Inflammatory macrophage treated with lipopolysaccharide for 1 hour (primary cell): ENCODE measurements at places on chromosomes 3 and 15.

DNA sequence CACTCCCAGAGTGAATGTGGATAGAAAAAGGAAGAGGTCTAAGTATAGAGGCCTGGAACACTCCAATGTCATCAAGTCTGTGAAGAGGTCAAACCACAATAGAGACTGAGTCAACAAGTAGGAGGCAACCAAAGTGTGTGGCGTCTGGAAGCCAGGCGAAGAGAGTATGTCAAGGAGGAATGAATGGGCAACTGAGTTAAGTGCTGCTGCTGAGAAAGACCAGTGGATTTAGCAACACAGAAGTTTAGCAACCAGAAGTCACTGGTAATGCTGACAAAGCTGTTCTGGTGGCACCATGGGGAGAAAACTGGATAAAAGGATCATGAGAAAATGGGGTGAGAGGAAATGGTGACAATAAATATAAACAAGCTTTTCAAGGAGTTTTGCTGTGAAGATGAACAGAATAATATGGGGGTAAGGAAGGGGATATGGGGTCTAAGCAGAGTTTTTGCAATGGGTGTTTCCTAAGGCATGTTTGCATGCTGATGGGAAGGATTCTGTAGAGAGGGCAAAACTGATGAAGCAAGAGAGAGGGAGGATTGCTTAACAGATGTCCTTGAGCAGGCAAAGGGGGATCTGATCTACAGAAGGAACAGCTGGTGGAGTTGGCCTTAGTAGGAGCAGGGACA is 38.4 kb downstream of the PCOLCE2 start:
- peak; percentile 98 for DNase-seq

GRCh38 chr3:126956361-126956760 is 26.6 kb upstream of the PLXNA1 start:
- DNase-seq = no peak

DNA sequence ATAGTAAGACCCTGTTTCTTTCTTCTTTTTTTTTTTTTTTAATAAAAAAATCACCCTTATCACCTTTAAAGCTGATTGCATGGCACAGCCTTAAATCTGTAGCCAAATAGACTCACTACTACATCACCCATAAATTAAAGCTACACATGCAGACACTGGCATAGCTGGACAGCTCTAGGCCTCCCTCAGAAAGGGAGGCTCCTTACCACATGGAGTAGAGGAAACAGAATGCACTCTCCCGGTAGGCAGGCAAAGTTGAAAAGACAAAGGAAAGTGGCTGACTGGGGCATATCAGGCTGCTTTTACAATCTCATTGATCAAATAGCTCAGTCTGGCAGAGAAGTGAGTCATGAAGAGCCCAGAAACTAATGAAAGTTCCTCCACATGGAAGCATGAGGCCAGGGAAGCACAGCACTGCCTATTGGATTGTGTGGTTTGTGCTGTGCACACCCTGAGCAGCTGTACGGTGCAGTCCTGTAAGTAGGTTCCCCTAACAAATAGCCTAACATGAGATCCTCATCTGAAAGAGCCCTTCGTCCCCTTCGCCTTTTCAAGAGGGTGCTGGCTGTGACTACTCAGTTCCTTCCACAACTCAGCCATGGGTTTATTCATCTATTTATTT is 32.7 kb upstream of the FAM98B start:
- no peak for DNase-seq

DNA sequence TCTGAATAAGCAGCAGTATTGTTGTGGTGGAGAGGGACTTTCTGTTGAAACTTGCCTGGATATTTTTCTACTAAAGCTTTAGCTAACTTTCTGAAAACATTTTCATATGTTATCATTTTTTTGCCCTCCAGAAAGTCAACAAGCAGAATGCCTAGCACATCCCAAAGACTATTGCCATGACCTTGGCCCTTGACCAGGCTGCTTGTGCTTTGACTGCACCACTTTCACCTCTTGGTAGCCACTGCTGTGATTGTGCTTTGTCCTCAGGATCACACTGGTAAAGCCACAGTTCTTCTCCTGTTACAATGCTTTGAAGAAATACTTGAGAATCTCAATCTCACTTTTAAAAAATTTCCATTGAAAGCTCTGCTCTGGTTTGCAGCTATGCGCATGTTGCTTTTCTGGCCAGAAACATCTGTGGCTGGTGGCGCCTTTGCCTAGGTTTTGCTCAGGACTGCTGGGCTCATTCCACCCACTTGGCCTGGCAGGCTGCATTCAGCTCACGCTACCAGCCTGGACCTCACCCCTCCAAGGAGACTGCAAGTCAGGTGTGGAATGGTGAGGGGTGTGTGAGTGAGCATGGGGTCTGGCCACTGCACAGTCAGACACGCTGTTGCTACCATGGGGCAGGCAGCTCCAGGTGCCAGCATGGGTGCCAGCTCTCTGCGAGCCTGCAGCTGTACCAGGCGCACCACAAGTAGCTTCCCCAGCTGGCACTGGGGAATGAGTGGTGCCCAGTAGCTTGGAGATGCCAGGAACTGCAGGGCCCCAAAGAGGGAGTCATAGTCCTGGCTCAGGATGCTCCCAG is 89.8 kb upstream of the TNFSF10 start:
- no peak for DNase-seq

GRCh38 chr3:183385698-183386613 is 42.5 kb downstream of the MCF2L2 start:
- peak; percentile 94 for DNase-seq

GRCh38 chr3:46027021-46027705 is at the start of gene XCR1:
TSS of gene XCR1 (minus strand) at chr3:46027483. CDS start at chr3:46021947, 5,536 bp downstream.
- no peak for DNase-seq

DNA sequence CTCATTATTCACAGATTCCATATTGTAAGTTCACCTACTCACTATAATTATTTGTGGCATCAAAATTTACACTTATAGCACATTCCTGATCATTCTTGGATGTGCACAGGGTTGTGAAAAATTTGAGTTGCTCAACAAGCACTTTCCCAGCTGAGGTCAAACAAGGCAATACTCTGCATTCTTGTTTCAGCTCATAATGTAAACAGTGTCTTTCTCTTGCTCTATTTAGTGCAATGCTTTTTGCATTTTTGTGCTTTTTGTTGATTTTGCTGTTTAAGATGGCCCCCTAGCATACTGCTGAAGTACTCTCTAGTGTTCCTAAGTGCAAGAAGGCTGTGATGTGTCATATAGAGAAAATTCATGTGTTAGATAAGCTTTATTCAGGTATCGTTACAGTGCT is 66.7 kb upstream of the TNIK start:
- DNase-seq = no peak

DNA sequence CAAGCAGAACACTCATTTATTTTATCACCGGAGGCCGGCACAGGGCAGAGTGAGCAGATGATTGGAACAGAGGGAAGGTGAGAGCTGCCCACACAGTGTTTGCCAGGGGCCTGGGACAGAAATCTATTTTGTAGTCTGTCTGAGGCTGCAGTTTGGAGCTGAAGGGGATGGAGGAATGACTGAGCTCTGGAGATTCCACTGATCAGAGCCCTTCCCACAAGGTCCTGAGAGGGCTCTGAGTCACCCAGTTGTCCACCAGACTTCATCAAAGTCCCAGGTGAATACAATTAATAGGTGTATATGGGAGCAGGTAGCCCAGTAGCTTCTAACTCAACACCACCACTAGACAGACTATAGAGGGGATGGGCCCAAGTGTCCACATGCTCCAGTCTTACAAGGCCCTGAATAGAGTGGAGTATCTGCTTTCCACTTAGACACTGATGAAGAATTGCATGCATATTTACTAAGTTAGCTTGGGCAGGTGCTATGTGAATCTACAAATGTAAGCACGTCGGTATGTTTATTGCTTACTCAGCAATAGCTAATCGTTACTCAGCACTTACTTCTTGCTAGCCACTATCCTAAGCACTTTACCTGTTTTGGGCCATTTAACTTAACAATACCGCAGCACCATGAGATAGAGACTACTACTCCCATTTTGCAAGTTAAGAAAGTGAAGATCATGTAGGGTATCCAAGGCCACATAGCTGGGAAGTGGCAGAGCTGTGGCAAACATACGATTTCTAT is 2.7 kb upstream of the STARD5 start:
- DNase-seq = no peak
